ENCODE measurements at places on chromosomes 7 and 10. TPM values are rescaled to one million over a fixed set of nuclear protein-coding genes. Genes with fewer than 3 reads are reported as not detected.

TEX47 gene
- not detected for total RNA-seq

ZNF804B gene
- total RNA-seq = not detected

CPVL gene
- 16.5 TPM for total RNA-seq

ARHGEF35 gene
- total RNA-seq = 14.1 TPM

SEMA4G gene
- total RNA-seq = 233 TPM

GPER1 gene
- 0.53 TPM for total RNA-seq

SSBP1 gene
- 65.3 TPM for total RNA-seq

ZNF488 gene
- 19.8 TPM for total RNA-seq

CD36 gene
- total RNA-seq = 35.5 TPM

DYNC1I1 gene
- total RNA-seq = 1.9 TPM

ATP6V1F gene
- 86.6 TPM for total RNA-seq

CALML5 gene
- total RNA-seq = not detected

KCND2 gene
- total RNA-seq = not detected

ARID5B gene
- 10.5 TPM for total RNA-seq

HOXA3 gene
- total RNA-seq = 6.7 TPM

PON1 gene
- not detected for total RNA-seq

NODAL gene
- total RNA-seq = not detected

KMT2C gene
- 84.2 TPM for total RNA-seq

SFRP4 gene
- total RNA-seq = not detected

PON3 gene
- not detected for total RNA-seq

CALCR gene
- not detected for total RNA-seq

MYH16 gene
- not detected for total RNA-seq

MMRN2 gene
- 16.5 TPM for total RNA-seq

ZPBP gene
- total RNA-seq = not detected

HOXA10 gene
- total RNA-seq = 15.7 TPM

CCDC136 gene
- 10.3 TPM for total RNA-seq

VSTM2A gene
- total RNA-seq = not detected

HEPACAM2 gene
- total RNA-seq = 59.4 TPM

PHYH gene
- total RNA-seq = 47.5 TPM

FZD1 gene
- 6.6 TPM for total RNA-seq

PSTK gene
- not detected for total RNA-seq

OR13A1 gene
- total RNA-seq = not detected

CLCN1 gene
- 6.5 TPM for total RNA-seq

LRRC18 gene
- not detected for total RNA-seq

CYP26A1 gene
- not detected for total RNA-seq

TBXAS1 gene
- total RNA-seq = 32.3 TPM

SH2D4B gene
- not detected for total RNA-seq

SUGCT gene
- total RNA-seq = 8.3 TPM

MOGAT3 gene
- 91.4 TPM for total RNA-seq

ANK3 gene
- total RNA-seq = 161 TPM

PPP1R9A gene
- total RNA-seq = 4.7 TPM

TMEM178B gene
- not detected for total RNA-seq

PDK4 gene
- 130 TPM for total RNA-seq

ENTPD1 gene
- 16.6 TPM for total RNA-seq

MACC1 gene
- total RNA-seq = 79.4 TPM

RPEL1 gene
- total RNA-seq = 0.88 TPM

MBLAC1 gene
- total RNA-seq = 3.2 TPM

NEBL gene
- total RNA-seq = 14.7 TPM

MYL7 gene
- not detected for total RNA-seq

A1CF gene
- total RNA-seq = 123 TPM

CFAP46 gene
- total RNA-seq = not detected

COMTD1 gene
- 139 TPM for total RNA-seq

LLCFC1 gene
- total RNA-seq = not detected

KEL gene
- total RNA-seq = not detected

CTBP2 gene
- 53.6 TPM for total RNA-seq

CPXM2 gene
- 18.2 TPM for total RNA-seq
